ENCODE measurements at places on chromosomes 7 and 10.

- DNase-seq: peak; percentile 70
Measured at GRCh38 chr10:70528741-70529362, 50.3 kb downstream of the PALD1 start.

- no peak for DNase-seq
Measured at GRCh38 chr7:127884066-127884559, 147.1 kb downstream of the LRRC4 start.

DNA sequence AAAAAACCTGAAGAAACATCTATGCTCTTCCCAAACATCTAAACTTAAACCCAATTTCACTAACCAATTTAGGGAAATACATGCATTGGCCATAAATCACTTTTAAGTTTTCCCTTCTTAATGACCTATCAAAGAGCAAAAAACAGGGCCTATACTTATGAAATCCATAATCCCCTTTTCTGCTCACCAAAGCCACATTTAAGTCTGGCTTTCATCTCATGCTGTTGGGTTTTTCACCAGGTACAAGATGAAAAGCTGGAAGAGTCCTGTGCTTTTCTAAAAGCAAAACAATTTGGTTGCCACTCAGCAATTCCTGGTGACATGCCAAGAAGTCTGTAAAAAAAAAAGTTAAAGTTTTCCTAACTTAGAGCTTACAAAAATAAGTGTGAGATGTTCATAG lies 92.6 kb downstream of the HPSE2 start:
- no peak for DNase-seq

DNA sequence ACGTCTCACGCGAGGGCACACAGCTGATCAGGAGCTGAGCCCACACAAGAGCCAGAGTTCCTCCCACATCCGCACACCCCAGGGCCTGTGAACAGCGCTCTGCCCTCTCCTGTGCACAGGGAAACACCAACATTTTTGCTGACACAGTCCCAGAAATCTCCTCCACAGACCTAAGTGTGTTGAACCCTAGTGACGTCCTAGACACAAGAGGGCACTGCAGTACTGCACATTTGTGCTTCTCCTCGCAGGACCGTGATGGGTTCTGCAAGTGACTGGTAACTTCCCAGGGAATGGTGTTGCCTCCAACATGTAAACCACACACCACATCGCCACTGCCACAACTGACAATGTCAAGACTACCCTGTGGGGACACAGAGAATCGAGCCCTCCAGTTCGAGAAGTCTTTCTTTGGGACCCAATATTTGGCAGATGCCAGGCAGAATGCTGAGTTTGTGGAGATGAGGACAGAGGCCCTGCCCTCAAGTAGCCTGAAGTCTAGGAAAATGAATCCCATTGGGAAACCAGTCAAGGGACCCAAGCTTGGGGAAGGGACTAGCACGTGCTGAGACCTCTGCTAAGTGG lies 170.3 kb downstream of the PAXIP1 start:
- DNase-seq: peak; percentile 25

GRCh38 chr7:22653951-22654350 lies 73.0 kb upstream of the IL6 start:
- no peak for DNase-seq

GRCh38 chr7:105734233-105734632 lies 142.2 kb downstream of the ATXN7L1 start:
- DNase-seq: peak; percentile 42

DNA sequence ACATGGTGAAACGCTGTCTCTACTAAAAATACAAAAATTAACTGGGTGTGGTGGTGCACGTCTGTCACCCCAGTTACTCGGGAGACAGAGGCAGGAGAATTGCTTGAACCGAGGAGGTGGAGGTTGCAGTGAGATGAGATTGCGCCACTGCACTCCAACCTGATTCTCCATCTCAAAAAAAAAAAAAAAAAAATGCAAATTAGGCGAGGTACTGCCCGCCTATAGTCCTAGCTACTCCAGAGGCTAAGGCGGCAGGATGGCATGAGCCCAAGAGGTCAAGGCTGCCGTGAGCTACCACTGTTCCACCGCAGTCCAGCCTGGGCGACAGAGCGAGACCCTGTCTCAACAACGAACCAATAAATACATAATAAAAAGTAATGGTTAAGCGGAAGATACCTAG lies 1.1 kb upstream of the EIF4H start:
- DNase-seq: no peak

DNA sequence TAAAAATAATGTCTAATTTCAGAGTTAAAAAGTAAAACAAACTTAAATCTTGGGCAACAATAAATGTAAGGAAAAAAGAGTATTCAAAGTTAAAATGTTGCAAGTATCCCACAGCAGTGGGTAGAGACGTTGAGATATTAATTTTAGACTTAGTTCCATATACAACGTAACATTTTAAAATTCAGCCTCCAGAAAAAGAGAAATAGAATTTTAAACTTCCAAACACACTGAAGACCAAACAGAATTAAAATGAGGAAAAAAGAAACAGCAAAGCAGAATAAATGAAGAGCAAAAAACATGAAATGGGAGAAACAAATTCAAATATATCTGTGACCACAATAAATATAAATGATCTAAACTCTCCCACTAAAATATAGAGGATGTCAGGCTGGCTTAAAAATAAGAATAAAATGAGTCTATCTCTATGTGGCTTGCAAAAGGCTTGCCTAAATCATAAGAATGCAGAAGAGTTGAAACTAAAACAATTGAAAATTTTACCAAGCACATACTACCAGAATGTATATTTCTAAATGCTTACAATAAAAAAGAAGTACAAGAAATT lies 46.0 kb upstream of the EGFR start:
- no peak for DNase-seq

DNA sequence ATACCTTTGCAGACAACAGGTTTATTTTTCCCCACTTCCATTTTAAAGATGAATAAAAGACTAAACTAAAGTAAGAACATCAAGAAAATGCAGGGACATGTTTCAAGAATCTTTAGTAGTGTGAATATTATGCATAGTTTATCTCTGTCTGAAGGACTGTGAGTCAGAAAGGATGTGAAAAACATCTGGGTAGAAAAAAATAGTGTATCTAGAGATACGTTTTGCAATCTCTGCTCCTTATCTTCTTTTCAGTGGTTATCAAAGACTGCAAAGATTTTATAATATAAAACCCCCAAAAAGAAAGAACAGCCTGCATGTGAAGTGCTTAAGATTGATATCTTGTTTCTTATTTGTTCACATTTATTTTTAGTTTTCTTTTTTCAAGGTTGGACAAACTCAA lies 101.9 kb upstream of the ARHGAP21 start:
- no peak for DNase-seq

DNA sequence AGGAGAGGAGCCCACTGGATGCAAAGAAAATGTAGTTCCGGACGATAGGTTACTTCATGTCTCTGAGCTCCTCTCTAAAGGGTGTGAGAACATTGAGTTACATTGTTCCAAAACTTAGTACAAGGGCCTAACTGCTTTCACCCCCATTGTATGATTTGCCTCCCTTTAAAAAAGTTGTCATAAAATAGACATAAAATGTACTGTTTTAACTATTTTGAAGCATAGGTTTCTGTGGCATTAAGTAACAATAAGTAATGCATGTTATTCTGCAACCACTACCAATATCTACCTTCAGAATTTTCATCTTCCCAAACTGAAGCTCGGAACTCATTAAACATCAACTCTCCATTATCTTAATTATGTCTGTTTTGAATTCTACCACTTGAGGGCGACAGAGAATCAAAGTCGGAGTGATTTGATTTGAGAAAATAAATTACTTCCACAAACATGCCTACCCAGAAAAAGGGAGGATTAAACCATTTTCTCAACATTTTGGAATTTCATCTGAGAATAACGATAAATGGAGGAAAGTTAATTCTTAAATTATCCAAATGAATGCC lies 2.7 kb downstream of the IGFBP1 start:
- peak; percentile 43 for DNase-seq

- DNase-seq: no peak
Measured at GRCh38 chr10:100345570-100346330, 1.3 kb upstream of the SCD start.

DNA sequence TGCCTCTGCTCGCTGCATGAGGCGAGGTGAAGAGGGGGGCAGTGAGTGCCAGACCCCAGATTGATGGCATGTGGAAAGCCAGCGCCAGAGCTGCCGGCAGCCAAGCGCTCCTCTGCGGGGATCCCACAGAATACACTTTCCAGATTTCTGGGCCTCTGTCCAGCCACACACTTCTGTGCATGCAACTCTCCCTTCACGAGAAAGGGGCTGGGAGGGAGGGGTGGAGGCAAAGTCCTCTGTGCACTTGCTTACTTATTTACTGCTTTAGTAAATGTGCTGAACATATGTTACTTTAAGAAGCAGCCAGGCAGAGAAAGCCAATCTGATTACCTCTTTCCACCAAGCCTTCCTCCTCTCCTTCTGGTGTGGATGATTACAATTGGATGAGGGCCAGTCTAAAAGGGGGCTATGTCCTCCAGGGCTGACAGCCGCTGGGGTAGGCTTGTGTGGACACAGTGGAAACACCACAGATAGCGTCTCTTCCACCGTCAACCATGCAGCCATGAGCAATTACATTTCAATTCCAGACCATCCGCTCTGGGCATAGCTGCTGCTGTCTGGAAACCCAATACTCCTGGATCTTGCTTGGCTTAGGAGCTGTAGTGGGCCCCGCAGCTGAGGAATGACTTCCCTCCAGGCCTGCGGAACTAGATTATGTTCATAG lies 322.8 kb upstream of the ANKRD30A start:
- DNase-seq: no peak

- peak; percentile 78 for DNase-seq
Measured at GRCh38 chr10:13659887-13660550, 73.3 kb downstream of the PRPF18 start.

DNA sequence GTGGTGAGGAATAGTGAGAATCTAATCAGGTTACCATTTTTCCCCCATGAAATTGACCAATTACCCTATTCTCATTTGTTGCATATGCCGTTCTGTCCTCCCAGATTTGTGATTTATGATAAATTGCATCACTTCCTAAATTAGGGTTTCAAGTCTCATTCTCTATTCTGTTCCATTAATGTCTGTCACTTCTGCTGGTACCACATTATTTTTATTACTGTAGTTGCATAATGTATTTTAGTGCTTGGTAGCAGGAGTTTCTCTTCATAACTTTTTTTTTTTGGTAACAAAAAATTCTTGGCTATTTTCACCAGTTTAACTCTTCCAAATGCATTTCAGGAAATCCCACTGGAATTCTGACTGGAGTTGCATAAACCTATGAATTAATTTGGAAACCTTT lies 44.0 kb upstream of the FAM133B start:
- no peak for DNase-seq

- no peak for DNase-seq
Measured at GRCh38 chr10:86111902-86112545, 254.6 kb downstream of the GRID1 start.

DNA sequence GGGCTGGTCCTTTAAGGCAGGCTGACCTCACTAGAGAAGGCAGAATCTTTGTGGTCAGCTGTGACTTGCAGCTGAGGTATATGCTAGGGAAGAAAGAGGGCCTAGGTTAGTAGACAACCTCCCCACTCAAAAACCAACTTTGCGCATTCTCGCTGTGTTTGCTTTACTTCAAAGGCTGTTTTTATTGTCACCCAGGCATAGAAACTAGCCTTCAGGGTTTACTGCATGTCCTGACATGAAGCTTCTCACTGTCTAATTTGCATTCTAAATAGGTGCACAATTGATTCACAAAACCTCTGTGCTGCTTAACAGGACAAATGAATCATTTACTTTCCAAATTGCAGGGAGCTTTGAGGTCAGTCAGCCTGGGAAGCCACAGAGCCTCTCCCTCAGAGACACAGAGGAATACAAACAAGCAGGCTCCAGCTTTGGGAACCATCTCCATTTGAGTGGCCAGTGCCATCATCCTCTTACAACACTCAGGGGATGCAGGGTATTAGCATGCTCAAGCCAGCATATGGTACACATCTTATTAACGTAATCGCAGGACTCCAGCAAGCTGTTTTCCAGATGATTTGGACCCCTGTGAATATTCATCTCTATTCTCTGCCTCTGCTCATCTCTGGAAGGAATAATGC lies 596.4 kb upstream of the GHITM start:
- DNase-seq: no peak

DNA sequence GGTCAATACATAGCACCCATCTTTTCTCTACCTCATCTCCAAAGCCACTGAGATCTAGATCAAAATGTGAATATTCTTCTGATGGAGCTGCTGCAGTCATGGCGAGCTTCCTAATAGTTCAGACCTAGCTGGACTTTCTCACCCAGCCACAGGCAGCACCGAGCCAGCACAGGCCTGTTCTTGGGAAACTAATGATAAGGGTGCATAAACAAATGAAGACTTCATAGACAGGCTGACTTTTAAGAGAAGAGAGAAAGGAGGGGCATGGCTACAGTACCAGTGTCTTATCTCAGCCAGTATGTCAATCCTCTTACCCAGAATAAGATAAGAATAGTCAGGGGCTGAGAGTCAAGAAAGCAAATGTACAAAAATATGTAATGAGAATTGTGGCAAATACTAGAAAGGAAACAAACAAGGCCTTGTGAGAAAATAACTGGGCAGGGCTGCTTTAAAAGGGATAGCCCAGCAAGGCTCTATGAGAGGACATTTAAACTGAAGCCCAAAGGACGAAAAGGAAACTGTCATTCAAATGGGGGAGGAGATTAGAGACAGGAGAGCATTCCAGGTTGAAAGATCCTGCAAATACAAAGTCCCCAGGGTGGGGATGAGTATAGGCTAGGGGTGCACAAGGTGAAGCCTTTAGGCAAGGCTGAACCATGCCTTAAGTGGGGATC lies 21.8 kb upstream of the CDK14 start:
- peak; percentile 39 for DNase-seq

- DNase-seq: no peak
Measured at GRCh38 chr10:3147117-3147820, 25.3 kb downstream of the PITRM1 start.

GRCh38 chr10:79239275-79239779 lies 107.9 kb upstream of the PPIF start:
- DNase-seq: no peak

DNA sequence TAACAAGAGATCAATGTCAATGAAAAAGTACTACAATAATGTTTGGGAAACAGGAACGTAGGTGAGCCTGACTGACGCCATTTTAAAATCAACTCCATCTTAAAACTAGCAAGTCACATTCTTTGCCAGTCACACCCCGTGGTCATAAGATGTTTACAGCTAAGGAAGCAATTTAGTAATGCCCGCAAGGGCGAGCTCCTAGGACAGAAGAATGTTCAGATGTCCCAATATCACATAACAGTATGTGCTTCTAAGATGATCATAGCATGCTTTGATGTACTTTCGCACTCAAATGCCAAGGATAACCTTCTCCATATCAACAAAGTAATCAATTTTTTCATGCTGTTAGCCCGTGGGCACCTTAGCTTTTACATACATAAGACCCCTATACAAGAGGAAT lies 113.8 kb upstream of the EGFR start:
- DNase-seq: no peak

DNA sequence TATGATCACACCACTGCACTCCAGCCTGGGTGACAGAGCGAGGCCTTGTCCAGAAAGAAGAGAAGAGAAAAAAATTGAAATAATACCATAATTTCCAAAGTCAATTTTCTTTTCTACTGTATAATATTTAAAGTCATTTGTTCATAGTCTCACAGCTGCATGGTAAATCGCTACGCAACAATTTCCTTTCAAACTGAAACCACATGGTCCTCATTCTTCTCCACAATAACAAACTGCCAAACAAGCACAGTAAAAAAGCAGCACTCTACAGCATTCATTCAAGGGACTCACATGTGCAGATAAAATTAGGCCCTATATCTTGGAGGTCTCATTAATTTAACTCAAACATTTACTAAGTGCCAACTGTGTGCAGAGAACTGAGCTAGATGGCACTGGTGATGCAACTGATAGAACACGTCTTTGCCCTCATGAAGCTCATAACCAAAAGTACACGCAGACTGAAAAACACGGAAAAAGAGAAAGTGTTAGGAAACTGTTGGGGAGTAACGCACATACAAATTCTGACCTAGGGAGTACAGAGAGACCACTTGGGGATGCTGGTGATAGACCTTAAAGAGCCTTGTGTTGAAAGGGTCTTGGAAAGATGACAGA lies 68.4 kb upstream of the SRRM3 start:
- DNase-seq: no peak

All from Caco-2 (cell line).